ENCODE measurements at places on chromosomes 7 and 10.

DNA sequence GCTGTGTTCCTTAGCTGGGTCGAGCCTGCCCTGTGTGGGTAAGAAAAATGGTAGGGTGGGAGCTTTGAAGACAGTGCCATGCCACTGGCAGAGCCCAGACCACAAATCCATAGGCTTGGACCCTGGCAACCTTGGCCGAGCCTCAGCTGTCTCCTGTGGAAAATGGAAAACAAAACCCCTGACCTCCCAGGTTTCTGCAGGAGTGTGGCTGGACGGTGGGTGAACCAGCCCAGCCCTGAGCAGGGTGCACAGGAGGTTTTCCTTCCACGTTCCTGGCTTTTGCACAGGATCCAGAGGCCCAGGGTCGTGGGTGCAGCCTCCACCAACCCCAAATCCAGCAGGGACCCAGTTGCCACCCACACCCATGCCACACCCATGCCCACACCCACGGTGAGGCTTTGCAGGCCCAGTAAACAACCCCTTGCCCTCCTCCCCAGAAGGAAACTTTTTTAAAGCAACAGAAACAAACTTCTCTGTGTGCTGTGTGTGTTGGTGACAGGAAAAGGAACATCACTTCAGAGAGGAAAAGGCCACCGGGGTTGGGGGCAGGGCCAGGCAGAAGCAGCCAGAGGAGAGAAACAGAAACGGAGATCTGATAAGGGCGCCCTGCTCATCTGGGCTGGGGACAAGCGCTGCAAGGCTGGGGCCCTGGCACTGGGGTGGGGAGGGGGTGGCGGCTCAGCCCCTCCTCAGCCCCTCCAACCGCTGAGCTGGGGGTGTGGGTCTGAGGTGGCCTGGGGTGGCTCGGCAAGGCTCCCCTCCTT lies 20.7 kb upstream of the ZMIZ1 start:
- no peak for DNase-seq

DNA sequence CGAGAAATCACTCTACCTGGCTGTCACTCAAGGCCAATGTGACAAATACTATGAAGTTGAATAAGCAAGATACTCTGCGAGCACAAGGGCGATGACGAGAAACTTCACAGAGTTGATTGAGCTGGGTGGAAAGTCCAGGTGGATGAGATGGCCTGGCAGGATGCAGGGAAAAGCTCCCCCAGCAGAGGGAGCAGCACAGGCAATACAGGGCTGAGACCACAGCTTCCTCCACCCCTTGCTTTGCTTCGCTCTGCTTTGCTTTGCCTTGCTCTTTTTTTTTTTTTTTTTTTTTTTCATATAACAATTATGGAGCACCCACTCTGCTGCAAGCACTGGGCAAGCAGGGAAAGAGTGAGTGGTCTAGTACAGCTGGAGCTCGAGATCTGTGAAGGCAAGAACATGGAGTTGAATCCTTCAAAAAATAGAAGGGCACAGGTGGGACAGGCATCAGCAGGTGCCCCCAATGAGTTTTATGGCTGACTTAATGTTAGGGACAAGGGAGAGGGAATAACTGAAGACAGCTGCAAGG lies 88.3 kb downstream of the CABCOCO1 start:
- peak; percentile 1 for DNase-seq

DNA sequence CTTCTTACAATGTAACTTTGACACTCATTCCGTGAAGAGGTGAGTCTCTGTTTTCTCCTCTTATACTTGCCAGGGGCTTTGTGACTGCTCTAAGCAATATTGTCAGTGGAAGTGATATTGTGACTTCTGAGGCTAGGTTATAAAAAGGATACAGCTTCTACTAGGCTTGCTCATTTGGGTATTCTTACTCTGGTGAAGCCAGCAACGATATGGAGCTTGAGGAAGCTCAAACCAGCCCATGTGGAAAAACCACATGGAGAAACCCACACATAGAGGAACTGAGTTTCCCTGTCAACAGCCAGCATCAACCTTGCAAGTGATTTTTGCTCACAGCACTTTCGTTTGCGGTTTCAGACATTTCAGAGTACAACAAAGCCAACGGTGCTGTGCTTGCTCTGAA lies 149.6 kb upstream of the SEMA3E start:
- no peak for DNase-seq

GRCh38 chr10:128713471-128713870 lies 587.2 kb upstream of the MKI67 start:
- DNase-seq, result no peak

- DNase-seq, result no peak
These were observed 45.4 kb downstream of the HSPA12A start for GRCh38 chr10:116696919-116697318.

DNA sequence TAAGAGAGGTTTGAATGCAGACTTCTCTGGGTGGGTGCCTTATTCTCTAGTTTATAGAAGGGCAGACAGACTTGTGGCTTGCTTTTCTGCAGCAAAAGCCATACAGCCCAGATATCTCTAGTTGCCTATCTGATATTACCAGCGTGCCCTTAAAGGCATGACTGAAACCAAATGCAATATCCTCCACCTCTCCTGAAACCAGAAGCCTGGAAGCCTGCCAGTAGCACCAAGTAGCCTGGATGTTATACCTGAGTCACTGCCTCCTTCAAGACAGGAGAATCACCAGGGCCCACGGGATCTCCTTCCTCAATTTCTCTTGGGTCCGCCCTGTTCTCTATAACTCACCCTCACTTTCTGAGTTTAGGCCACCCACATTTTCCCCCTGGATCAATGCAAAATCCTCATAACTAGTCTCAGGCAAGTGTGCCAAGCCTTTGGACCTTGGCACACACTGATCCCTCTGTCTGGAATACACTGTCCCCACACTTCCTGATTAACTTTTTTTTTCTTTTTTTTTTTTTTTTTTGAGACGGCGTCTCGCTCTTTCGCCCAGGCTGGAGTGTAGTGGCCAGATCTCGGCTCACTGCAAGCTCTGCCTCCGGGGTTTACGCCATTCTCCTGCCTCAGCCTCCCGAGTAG lies 638.4 kb downstream of the GALNT17 start:
- no peak for DNase-seq

GRCh38 chr10:100890673-100891317 lies 22.0 kb upstream of the SLF2 start:
- DNase-seq, result no peak

DNA sequence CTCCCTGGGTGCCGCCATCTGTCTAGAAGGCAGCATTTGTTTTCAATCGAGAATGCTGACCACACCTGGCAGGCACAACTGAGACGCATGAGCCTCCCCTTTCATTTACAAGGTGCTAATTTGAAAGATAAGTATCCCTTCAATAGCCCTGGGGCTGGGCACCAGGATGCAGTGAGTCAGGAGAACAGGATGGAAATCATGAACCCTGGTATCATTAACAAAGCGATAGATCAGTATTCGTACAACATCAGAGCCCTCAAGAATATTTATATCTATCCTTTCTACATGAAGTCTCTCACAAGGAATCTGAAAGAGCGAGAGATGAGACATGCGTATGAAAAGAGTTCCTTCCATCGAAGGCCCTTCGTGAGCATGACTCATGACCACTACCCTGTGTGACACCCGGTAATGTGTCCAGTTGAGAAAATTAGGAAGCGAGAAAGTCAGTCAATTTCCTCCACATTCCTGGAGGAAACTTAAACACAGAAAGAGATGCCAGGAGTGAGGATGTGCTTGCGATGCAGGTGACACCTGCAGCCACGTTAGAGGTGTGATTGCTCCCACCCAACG lies 123.1 kb upstream of the PITRM1 start:
- no peak for DNase-seq

DNA sequence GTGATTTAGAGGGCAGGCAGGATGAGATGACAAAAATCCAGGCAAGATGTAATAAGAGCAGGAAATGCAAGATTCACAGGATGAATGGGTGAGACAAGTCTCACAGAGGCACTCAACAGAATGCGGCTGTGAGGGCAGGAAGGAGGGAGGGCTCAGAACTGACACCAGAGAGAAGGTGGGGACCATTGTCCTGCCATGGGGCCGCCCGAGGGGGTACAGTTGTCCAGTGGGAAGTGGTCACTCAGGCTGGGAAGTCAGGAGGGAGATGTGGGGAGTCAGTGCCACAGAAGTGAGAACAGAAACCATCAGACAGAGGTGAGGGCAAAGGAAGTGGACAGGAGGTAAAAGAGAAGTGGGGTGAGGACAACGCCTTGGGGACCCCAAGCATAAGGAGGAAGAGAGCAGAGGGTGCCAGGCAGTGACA lies 8.9 kb downstream of the HIP1 start:
- no peak for DNase-seq

DNA sequence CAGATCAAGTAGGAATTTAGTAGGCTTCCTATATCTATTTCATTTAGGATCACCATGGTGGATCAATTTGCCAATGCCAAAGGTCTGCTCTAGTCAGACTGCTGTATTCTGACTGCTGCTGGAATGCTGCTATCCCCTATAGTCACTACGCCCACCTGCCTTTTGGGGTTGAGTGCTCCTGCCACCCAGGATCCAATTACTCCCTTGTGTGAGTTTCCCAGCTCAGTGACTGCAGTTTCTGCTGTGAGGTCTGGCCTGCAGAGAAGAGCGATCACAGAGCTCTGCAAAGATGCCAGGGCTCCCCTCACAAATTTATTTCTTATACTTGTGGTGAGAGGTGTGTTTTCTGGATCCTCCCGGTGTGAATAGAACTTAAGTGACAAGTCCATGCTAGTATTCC lies 88.1 kb upstream of the FOXI2 start:
- no peak for DNase-seq

DNA sequence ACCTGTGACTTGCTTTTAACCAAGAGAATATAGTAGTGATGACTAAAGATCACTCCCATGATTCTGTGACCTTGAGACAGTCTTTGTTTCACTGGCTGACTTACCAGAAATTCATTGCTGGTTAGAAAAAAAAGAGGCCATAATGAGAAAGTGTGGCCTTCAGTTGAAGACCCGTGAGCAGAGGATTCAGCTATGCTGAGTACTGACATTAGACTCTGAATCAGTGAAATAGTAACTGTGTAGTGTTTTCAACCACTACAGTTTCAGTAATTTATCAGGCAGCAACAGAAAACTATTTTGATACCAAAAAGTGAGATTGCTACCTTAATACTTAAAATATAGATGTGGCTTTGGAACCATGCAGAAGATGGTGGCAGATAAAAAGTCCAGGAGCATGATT lies 298.0 kb upstream of the KCND2 start:
- DNase-seq, result no peak

GRCh38 chr7:101631224-101631714 lies 2.2 kb upstream of the MYL10 start:
- no peak for DNase-seq

DNA sequence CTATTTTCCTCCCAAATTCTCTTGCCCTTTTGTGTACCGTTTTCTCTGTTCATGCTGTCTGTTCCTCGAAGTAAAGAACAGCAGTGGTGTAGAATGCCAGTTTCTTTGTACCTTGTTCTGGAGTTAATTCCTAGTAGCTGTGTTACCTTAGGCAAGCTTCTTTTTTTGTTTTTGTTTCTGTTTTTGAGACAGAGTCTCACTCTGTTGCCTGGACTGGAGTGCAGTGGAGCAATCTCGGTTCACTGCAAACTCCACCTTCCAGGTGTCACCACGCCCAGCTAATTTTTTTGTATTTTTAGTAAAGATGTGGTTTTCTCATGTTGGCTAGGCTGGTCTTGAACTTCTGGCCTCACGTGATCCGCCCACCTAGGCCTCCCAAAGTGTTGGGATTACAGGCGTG lies 221.2 kb downstream of the BBS9 start:
- no peak for DNase-seq

- DNase-seq, result no peak
These were observed 759.4 kb downstream of the CNTNAP2 start for GRCh38 chr7:146875981-146876380.

DNA sequence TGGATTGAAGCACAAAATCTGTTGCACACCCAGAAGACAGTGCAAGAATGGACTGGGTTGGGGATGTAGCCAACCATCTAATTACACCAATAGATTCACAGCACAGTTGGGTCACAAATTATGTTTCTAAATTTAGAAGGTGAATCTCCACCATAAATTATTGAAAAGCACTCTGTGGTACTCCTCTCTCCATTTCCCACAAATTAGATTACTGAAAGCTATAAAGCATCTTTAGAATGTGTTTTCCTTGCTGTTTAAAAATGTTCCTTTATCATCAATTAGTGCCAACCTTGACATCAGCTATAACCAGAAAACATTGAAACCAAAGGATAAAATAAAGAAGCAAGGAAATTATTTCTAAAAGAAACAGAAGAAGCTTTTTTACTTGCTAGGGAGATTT lies 39.9 kb upstream of the HDAC9 start:
- no peak for DNase-seq
